Fibroblast of skin of back (primary cell): ENCODE measurements at places on chromosomes 11 and 22.

GRCh38 chr11:18490319-18490718 is 34.7 kb downstream of the LDHAL6A start:
- DNase-seq = no peak

GRCh38 chr11:125428486-125429173 is 67.4 kb downstream of the FEZ1 start:
- DNase-seq = no peak

- peak; percentile 75 for DNase-seq
Observed at GRCh38 chr11:18749681-18750319, 23.8 kb upstream of the IGSF22 start.

DNA sequence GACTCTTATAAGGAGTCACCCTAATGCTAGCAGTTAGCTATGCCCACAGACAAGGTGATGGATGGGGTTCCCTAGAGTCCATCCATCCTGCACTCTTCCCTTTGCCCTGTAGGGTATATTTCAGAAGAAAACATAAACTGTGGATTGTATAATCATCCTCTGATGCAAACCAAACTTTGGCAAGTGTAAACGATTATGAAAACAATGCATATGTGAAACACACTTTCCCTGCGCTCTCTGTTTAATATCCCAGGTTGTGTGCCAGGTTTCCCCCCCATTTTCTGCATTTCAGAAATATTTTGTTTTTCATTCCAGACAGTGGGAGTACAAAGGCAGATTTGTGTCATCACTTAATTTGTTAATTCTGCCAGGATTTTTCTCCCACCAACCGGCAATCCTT is 110.0 kb downstream of the LDLRAD3 start:
- DNase-seq = no peak

GRCh38 chr11:131305005-131305404 is 65.4 kb upstream of the NTM start:
- no peak for DNase-seq

GRCh38 chr22:30861131-30861530 is 107.4 kb downstream of the MORC2 start:
- no peak for DNase-seq

GRCh38 chr11:80107415-80107814 is 666.6 kb upstream of the TENM4 start:
- DNase-seq = no peak

- no peak for DNase-seq
Observed at GRCh38 chr11:66448523-66448922, 9.9 kb upstream of the MRPL11 start.

DNA sequence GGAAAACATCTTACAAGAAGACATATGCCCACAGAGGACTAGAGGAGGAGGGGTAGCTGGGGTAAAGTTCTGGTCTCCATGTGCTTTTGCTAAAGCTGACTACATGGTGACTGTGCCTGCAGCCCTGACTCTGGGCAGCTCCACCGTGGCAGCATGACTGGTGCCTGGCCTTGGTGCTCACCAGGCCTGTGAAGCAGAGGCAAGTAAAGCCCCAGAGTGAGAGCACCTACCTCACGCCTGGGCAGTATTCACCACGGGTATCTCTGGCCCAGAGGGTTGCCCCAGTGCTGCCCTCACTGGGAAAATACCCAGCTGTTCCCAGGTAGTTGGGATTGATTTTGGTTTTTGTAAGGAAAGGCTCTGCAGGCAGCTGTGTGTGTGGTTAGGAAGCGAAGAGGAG is 78.3 kb downstream of the CTTN start:
- DNase-seq = no peak

DNA sequence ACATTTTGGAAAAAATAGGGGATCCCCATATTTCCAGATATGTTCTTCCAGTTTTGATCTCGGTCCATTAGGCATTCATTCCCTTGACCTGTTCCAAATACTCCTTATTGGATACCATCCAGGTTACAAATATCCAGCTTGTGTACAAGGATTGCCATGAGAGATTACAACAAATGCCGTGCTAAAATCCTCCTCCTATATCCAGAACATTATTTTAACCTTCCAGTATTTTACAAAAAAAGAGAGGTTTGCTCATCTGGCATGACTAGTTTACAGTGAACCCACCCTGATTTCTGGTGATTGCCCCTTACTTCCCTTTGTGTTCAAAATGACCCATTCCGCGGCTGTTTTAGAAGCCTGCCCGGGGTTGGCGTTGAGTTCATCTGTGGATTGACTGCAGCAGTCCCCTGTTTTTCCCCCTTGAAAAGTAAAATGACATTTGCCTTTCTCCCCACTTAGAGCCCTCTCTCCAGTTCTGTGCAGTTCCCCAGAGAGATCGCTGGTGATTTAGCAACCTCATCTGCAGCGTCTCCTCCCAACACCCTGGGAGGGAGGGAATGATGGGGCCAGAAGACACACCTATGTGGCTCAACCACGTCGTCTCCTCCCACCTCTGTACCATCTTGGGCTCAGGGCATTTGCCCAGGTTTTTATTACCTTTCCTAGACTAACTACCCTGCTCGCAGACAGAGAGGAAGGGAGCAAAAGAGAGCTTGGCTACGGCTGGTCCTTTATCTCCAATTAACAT is 73.6 kb downstream of the DSCAML1 start:
- no peak for DNase-seq

- peak; percentile 38 for DNase-seq
Observed at GRCh38 chr11:65446446-65447277, 24.1 kb downstream of the NEAT1 start.

- no peak for DNase-seq
Observed at GRCh38 chr11:8296038-8296649, 32.5 kb upstream of the LMO1 start.

DNA sequence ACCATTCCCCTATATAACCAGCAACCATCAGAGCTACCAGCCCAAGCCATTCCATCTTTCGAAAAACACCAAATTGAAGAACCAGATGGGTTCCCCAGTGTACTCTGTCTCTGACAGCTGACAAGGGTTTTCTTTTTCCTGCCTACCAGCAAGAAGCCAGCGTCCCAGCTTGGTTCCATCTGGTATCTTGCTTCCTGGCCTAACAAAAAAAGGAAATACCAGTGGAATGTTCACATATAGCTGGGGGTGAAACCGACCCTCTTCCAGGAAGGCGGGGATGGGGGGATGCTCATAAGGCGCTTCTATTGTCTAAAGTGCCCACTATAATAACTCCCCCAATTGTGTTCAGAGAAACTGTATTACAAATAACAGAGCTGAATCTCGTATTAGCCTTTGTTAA is 172.3 kb downstream of the LDLRAD3 start:
- no peak for DNase-seq

- DNase-seq = peak; percentile 46
Observed at GRCh38 chr11:59173080-59173963, 1.4 kb downstream of the DTX4 start.

DNA sequence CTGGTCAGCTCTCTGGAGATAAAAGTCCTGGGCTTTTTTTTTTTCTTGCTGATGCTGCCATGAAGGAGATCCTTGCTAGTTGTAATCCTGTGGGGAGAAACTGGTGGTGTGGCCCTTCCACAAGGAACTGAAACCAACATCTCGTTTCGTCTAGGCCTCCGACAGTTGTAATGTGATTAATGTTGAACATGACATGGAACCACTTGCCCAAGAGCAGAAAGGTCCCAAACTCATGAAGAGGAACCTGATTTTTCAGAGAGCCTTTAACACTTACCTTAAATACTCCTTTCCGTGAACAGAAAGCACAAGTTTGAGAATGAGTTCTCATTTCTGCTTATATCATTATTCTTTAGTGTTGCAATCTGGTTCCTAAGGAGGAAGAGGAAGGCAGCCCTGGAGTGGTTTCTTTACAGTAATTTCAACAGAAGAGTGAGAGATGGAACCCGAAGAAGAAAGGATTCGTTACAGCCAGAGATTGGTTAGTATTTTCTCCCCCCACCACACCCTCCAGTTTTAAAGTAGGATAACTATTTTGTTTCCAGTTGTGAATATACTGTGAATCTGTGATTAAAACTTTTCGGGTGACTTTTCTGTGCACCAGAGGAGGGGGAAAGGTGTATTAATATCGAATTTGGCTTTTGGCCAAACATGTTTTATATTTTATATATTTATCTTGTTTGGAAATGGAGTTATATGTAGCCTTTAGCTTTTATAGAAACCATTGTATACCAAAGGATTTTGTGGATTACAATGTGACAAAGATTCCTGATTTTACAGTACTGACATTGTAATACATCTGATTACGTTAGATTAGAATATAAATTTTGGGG is 2.0 kb downstream of the KDM2A start:
- peak; percentile 17 for DNase-seq

- DNase-seq = no peak
Observed at GRCh38 chr11:121467471-121467870, 14.7 kb upstream of the SORL1-AS1 start.
